Mucosa of descending colon (tissue), 3 donors: ENCODE measurements at places on chromosomes 7 and 10.

DNA sequence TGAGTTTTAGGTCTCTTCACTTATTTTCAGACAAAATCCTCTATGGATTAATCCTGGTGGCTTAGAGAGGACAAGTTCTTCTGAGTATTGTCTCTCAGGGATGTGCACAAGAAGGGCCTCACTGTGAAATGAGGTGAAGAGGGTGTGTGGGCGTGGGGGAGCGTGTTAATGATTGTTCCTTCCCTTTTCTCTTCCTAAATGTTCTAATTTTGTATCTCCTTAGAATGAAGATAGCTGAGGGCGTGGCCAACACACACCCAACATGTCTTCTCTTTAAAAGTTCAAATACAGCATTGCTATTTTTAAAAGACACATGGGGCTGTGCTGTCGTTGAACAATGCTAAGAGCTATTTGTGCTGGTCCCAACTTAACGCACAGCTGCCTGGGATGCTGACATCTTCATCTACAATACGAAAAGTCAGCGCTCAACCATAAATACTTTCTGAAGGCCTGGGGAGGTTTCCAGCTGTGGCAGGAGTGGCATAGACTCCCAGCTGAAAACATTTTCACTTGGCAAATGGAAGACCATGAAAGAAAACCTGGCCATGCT, 135.9 kb downstream of the JCAD start:
- DNase-seq = no peak

GRCh38 chr7:159007364-159007995, 137.2 kb downstream of the VIPR2 start:
- no peak for DNase-seq

- DNase-seq = no peak
These were observed 10.1 kb downstream of the GDF10 start for GRCh38 chr10:47310090-47310505.

GRCh38 chr7:151632750-151633515, 113.2 kb upstream of the RHEB start:
- DNase-seq = peak; percentile 81

- DNase-seq = no peak
These were observed 26.8 kb downstream of the STRA8 start for GRCh38 chr7:135260470-135260869.

DNA sequence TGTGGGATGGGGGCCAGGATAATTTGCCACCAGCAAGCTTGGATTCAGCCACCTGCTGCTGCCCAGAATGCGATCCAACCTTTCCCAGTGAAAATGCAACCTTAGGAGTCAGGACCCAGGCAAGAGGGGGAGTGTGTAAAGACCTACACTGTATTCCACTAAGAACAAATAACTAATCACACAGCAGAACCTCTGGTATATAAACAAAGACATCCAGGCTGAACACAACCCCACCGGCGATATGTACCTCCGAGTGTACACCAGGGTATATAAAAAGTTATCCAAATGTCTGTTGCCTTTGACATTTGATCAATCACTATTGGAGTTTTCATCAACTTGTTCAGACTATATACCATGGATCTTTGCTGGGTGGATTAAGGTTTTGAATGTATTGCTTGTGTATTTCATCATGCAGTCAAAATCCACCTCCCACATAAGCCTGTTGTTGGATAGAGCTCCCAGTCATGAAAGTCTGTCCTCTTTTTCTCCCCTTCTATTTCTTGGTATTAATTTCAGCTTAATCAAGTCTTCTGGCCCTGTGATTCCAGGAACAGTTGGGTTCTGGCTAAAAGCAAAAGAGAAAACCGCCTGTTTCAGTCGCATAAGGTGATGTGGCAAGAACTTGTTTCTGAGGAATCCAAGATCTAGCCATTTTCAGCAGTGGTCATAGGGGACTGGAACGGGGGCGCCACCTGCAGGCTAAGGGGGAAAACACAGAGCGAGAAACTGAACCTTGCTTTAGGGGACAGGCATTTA, 290.7 kb downstream of the CCDC3 start:
- peak; percentile 82 for DNase-seq

- DNase-seq = no peak
These were observed 459.1 kb downstream of the PTPRN2 start for GRCh38 chr7:158128572-158128971.

DNA sequence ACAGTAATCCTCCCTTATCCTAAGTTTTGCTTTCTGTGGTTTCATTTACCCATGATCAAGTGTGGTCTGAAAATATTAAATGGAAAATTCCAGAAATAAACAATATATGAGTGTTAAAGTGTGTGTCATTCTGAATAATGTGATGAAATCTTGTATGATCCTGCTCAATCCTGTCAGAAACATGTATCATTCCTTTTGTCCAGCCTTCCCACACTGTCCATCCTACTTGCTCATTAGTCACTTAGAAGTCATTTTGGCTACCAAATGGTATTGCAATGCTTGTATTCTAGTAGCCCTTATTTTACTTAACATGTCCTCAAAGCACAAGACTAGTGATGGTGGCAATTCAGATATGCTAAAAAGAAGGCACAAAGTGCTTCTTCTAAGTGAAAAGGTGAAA, 1211.2 kb upstream of the SORCS1 start:
- DNase-seq = no peak

- DNase-seq = no peak
These were observed 23.0 kb downstream of the PTPRN2 start for GRCh38 chr7:158564663-158565035.

DNA sequence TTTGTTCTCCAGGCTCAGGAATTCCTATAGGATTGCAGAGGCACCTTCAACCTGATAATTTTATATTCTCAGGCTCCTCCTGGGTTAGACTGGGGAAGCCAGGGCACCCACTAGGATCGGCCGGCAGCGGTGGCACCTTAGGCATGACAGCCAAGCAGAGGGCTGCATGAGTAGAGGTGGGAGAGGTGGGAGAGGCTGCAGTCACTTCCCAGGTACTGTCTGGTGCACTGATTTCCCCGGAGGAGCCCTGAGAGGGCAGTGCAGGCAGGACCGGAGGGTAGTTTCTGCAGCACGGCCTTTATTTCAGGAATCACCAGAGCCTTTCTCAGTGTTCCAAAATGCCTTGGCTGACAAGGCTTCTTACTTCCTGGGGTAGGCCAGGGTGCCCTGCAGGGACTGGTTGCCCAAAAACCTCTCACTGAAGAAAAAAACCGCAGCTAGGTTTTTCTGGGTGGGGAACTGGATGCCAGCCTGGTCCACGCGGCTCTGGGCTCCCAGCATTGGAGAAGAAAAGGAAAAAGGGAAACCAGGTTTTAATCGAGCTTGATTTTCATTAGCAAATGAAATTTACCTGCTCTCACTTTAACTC, 3.6 kb upstream of the HOXA13 start:
- DNase-seq = no peak

DNA sequence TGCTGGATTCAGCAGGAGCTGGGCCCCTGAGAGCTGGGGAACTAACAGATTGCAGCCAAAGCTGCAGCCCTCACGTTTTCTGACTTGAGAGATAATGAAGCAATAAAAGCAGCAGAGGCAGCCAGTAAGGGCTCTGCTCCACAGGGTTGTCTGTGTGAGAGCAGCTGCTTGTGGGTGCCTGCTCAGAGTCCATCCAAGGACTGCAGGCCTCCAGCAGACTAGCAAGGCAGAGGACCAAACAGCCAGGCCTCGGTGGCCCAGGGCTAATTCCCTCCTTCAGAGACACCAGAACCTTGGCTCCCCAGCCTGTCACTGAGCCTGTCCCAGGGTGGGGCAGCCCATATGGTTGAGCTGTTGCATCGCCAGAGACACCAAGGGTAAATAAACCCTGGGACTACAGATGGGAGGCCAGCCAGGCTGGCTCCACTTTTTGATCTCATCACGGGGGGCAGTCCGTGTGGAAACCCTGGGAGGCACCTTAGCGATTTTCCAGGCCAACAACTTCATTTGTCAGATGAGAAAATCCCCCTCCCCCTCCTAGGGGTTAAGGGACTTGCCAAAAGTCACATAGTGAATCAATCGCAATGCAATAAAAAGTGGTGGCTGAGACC, 229.2 kb downstream of the WDR11 start:
- peak; percentile 64 for DNase-seq
